ENCODE measurements at places on chromosomes 5 and 9.

GRCh38 chr5:169870211-169870610 lies 110.1 kb downstream of the INSYN2B start:
- DNase-seq = no peak

DNA sequence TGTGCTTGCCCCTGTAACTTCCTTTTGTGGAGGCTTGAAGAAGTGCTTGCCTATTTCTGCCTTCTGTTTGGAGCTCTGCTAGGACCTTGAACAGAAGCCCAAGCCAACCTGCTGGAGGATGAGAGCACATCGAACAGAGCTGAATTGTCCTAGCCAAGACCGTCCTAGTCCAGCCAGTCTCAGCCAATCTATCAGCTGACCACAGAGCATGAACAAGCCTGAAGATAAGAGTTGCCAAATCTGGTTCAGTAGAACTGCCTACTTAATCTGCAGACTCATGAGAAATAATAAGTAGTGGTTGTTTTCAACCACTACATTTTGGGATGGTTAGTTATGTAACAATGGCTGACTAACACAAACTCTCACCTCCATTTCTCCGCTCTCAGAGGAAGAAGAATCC lies 4.4 kb upstream of the SNX2 start:
- peak; percentile 20 for DNase-seq

- no peak for DNase-seq
These were observed 20.1 kb upstream of the IFNB1 start for GRCh38 chr9:21097817-21098216.

DNA sequence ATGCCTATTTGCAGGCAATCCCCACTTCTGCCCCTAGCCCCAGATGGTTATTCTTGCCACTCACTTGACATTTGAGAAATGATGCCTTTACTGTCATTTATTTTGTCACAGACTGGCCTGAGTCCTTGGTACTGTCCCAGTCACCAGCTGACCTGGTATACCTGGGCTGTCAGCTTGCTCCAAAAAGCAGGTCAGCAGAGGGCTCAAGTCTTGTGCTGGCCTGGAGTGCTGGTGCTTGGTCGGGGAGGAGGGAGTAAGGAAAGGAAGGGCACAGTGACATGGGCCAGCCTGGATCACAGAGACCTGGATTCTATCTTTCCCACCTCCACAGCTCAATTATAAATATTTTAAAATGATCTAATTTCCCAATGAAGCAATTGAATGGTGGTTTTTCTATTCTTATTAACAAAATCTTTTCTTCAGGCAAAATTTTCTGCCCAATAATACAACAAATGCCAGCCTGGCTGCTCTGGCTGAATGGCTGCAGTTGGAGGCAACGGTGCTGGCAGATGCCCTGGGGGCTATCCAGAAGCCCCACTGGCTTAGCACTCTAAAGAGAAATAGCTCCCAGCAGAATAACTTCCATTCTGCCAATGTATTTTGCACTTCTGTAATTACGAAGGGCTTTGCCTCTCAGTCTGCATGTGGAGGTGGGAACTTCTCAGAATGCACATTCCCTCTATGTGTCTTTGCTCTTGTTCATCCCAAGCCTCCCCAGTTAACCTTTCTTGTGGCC lies 160.6 kb downstream of the GADD45G start:
- DNase-seq = no peak

DNA sequence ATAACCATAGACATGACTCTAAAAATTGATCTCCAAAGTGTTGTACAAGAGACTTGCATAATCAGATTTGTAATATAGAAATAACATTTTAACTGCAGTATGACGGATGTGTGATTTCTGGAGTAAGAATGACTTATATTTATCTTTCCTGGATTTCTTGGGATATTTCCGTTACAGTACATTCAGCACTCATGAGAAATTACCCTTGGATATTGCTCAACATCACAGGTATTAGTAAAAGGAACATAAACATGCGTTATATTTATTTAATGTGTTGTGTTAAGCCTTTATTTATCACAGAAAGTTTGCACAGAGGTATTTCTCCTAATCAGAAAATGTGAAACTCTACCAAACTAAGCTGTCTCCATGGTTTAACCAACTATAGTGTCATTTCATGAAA lies 1823.9 kb upstream of the C9orf72 start:
- DNase-seq = no peak
